ENCODE measurements at places on chromosomes 12 and 14. TPM values are rescaled to one million over a fixed set of nuclear protein-coding genes. Genes with fewer than 3 reads are reported as not detected.

Gene HOXC6
- not detected for total RNA-seq

Gene OR10G3
- not detected for total RNA-seq

Gene BAZ1A
- 29.5 TPM for total RNA-seq

DNA sequence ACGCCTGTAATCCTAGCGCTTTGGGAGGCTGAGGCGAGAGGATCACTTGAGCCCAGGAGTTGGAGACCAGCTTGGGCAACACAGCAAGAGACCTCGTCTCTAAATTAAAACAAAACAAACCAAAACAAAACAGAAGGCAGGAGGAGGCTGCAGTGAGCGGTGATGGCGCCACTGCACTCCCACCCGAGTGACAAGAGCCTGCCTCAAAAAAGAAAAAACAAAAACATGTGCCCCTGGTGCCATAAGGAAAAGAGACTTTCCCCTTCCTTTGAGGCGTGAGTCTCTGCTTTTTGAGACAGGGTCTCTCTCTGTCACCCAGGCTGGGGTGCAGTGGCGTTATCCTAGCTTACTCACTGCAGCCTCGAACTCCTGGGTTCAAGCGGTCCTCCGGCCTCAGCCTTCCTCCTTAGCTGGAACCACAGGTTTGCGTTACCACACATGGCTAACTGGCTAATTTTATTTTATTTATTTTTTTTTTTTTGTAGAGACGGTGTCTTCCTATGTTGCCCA is 9.0 kb upstream of the EAPP start:
- no peak for DNase-seq

- no peak for DNase-seq
Measured at GRCh38 chr14:73645248-73645610, 443 bp downstream of the DNAL1 start.

DNA sequence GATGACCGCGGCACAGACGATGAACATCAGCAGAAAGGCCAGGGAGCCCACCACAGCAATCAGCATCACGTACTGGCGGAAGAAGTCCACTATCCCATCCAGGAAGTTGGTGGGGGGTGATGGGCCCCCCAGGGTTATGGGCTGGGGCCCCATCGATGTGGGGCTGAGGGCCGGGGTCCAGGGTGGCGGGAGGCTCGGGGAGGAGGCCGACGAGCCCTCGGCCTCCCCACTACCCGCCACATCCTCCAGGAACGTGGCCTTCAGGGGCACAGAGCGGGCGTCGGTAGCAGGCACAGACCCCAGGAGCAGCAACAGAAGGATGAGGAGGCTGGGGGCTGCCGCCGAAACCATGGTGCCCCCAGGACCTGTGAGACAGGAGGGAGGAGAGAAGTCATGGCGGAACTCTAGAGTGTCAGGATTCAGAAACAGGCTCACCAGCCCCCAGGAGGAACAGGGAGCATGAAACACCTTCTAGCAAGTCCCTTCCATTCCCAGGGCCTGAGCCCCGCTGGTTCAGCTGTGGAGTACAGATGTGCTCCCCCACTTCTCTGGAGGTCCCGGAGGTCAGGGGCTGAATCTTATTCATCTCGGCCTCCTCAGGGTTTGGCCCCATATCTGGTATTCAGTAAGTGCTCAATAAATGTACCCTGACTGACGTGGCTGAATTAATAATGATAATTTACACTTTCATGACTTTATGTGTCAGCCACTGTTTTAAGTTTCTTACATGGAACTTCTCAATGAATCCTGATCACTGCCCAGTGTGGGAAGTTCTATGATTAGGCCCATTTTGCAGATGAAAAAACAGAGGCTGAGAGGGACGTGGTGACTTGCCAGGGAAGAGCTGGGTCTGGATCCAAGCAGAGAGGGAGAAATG is 5.6 kb downstream of the TMEM119 start:
- no peak for DNase-seq

DNA sequence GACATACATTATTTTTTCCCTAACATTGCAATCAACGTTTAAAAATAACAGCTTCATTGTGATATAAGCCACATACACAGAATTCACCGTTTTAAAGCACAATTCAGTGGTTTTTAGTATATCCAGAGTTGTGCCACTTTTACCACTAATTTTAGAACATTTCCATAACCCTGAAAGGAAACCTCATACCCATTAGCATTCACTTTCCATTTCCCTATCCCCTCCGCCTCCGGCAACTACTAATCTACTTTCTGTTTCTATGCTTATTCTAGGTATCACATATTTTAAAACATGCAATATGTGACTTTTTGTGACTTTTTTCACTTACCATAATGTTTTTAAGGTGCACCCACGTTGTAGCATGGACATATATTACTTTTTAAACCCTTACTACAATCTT is 55.6 kb upstream of the ISM2 start:
- DNase-seq = no peak

DNA sequence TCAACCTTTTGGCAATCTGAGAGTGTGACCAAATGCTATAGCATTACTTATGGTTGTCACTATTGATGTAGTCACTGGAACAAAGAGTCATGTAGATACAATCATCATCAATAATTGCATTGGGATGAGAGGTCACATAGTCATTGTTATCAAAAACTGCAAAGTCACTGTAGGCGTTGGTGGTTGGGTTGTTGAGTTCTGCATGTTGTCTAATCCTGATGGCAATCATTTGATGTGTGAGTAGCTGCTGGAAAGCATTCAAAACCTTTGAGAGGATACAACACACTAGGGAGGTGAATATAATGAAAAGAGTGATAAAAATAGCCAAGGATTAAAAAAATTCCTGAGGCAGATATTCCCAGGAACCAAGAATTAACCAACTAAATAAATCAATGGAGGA is 214.7 kb upstream of the SYT10 start:
- DNase-seq = no peak

DNA sequence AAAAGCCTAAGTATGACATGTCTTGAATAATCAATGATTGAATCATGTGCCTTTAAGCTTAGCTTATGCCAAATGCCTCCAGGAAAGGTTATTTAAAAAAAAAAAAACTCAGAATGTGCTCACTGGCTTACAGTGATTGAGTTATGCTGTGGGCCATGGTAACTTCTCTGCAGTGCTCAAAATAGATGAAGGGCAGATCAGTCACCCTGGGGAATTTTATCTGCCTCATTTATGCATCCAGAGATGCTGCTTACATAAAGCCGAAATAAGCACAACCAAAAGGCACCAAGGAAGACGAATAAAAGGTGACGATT is 118.7 kb upstream of the MDM1 start:
- no peak for DNase-seq
